Suprapubic skin (tissue), 4 donors: ENCODE measurements at places on chromosomes 1 and 21.

DNA sequence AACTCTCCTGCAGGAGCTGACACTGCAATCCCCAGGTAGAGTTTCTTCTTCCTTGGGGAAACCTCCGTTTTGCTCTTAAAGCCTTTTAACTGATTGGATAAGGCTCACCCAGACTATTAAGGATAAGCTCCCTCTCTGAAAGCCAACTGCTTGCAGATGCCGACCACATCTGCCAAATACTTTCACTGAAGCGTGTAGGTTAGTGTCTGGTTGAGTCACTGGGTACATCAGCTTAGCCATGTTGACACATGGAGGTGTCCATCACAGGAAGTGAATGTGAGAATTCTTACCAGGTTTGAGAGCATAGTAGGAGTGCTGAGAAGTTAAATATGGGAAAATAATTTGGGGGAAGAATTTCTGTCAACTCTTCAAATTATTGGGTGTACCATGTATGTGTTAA is 202.0 kb downstream of the AJAP1 start:
- no peaks in the 10 kb centered on the region for H3K36me3 ChIP-seq
- no peaks in the 10 kb centered on the region for H3K27me3 ChIP-seq
- DNase-seq: no peak
- no peak overlapping the region for H3K27ac ChIP-seq
- H3K4me1 ChIP-seq: no peaks in the 10 kb centered on the region

- H3K27me3 ChIP-seq: no peaks in the 10 kb centered on the region
- H3K4me3 ChIP-seq: no peak overlapping the region
- H3K36me3 ChIP-seq: no peaks in the 10 kb centered on the region
- DNase-seq: no peak
Measured at GRCh38 chr1:247445526-247446356, 12.2 kb downstream of the OR2B11 start.

DNA sequence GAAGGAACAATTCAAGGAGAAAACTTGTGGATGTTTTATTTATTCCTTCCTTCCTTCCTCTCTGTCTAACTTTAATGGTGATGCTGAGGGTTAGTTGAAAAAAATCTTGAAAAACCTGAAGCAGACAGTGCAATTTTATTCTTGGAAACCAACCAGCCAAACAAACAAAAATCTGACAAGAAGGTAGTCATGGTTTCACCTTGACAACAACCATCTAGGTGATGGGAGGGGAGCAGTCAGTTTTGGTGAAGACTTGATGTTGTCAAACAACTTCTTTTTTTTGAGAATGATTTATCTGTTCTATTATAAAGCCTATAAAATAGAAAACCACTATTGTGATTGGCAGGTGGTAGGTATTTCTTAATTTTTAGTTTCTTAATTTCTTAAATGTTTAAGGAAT is 92.4 kb upstream of the GPR88 start:
- no peaks in the 10 kb centered on the region for H3K27me3 ChIP-seq
- H3K4me3 ChIP-seq: no peak overlapping the region
- H3K27ac ChIP-seq: no peak overlapping the region
- no peaks in the 10 kb centered on the region for H3K36me3 ChIP-seq

- H3K4me1 ChIP-seq: peaks cover 66% of the 10 kb centered on the region
- H3K27ac ChIP-seq: no peak overlapping the region
- no peak overlapping the region for H3K4me3 ChIP-seq
Measured at GRCh38 chr21:26117972-26118367, 52.6 kb downstream of the APP start.
